ENCODE measurements at places on chromosomes 3 and 15. TPM values are rescaled to one million over a fixed set of nuclear protein-coding genes. Genes with fewer than 3 reads are reported as not detected.

The LRTM1 gene
- not detected for total RNA-seq

The CFAP92 gene
- not detected for total RNA-seq

The SEMA3G gene
- under 0.01 TPM for total RNA-seq

The SETD5 gene
- 61.9 TPM for total RNA-seq

The GABRR3 gene
- not detected for total RNA-seq

The DGKG gene
- 6.3 TPM for total RNA-seq

The PARP15 gene
- total RNA-seq = under 0.01 TPM

The SH2D7 gene
- total RNA-seq = not detected

All from uterine smooth muscle cell (primary cell).